T-helper 22 cell (primary cell): ENCODE measurements at places on chromosomes 5 and 9.

DNA sequence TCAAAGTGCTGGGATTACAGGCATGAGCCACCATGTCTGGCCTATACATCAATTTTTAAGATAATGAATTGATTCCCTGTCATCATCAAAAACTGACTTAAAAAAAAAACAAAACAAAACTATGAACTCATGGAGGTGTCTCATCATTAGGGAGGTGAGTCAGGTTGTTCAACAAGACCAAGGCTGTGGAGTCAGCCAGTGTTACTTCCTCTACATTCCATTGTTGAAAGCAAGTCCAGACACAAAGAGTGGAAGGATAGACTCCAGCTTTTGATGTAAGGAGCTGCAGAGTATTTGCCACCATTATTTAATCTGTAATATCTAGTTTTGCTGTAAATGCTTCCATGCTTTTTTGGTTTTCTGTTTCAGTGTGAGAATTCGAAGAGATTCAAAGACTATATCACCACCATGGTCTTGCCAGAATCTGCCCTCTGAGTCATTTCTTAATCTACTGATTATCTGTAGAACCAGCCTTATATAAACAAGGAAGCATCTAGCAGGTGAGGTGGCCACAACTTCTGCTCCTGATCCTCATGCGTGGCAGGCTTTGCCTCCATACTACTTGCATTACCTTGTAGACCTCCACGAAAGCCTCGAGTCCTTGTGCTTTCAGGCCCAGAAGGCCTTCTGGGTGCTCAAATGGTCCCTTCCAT, 156.1 kb downstream of the FGF1 start:
- no peak for DNase-seq

DNA sequence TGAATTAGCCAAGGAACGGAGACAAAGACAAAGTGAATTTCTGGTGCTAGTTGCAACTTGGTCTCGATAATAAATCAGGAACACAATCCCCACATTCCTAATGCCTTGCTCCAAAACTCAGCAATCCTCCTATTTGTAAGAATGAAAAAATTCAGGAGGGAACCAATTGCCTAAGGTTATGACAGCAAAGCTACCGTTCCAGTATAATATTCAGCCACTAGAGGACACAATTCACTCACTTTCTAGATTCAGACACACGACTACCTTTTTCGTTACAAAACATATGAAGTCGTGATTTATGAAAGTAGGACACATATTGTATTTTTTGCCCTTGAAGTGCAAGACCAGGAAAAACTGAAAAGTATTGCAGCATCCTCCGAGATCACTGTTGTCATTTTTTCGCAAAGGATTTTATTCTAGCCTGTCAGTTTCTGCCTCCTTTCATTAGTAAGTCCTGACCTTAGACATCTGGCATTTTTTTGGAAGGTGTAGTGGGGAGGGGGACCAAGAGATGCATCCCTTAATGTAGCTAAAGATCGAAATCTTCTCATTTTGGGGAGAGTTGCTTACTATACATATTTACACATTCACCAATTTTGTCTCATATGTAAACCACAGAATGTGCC, 133.1 kb downstream of the DOCK8 start:
- no peak for DNase-seq

DNA sequence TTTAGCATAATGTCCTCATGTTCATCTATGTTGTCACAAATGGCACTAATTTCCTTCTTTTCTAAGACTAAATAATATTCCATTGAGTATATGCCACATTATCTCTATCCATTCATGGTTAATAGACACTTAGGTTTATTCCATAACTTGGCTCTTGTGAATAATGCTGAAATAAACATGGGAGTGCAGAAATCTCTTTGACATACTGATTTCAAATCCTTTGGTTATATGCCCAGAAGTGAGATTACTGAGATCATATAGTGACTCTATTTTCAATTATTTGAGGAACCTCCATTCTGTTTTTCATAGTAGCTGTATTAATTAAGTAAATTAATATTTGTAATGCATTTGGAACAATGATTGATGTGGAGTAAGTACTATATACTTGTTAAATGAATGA, 13.0 kb downstream of the SMIM3 start:
- no peak for DNase-seq

- no peak for DNase-seq
Measured at GRCh38 chr5:60978968-60979367, 34.0 kb downstream of the NDUFAF2 start.

DNA sequence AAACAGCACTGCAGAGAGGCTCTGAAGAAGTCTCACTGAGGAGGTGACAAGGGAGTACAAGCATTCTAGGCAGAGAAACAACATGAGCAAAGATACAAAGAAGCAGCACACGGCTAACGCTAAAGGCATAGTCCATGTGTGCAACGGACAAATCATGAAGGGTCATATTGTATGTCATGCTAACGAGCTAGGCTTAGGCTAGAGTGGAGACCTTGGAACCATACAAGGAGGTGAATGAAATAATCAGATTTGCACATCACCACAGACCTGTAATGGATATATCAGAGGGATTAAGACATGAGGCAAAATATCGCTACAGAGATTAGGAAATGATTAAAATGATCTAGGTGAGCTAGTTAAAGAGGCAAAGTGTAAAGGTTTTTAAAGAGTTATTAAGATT, 145.6 kb downstream of the NFIB start:
- DNase-seq, result no peak

GRCh38 chr9:20509466-20509865, 112.8 kb downstream of the MLLT3 start:
- DNase-seq, result no peak

- no peak for DNase-seq
Measured at GRCh38 chr9:135574943-135575342, 13.4 kb downstream of the PAEP start.

- DNase-seq, result no peak
Measured at GRCh38 chr9:81902626-81903025, 25.6 kb upstream of the SPATA31D4 start.

- DNase-seq, result no peak
Measured at GRCh38 chr5:176570044-176570443, 20.9 kb downstream of the CDHR2 start.

DNA sequence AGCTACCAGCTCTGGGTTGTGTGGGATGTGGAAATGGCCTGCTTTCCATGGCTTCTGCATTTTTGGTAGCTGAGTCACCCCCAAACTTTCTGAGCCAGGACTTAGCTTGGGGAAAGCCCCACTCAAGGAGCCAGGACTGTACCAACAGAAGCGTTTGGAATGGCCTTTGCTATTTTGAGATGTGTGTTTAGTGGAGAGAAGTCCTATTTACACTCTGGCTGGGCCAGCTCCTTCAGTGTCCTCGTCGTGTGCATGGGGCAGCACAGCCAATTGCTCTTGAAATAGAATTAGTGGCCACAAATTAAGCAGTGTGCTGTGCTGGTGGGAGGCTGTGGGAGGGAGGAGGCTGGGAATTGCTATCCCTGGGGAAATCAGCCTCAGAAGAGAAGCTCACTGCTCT, 51.6 kb downstream of the ENTREP1 start:
- no peak for DNase-seq

- no peak for DNase-seq
Measured at GRCh38 chr5:174402222-174402812, 322.1 kb upstream of the MSX2 start.

DNA sequence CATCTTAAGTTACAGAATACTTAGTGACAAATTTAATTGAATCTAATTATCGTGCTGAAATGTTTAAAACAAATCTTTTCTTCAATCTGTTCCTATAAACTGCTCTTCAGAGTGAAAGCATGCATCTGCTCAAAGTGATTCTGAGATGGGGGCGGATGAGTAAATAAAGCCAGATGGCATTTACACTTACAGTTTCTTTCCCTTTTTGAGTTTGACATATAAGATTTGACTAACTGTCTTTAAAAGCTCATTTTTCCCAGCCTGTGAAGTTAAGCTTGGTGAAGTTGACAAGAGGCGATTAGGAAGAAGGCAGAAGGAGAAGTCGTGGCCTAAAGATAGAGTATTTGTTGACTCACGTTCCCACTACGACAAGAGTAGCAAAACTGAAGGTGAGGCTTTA, 137.4 kb downstream of the LPAR1 start:
- no peak for DNase-seq

DNA sequence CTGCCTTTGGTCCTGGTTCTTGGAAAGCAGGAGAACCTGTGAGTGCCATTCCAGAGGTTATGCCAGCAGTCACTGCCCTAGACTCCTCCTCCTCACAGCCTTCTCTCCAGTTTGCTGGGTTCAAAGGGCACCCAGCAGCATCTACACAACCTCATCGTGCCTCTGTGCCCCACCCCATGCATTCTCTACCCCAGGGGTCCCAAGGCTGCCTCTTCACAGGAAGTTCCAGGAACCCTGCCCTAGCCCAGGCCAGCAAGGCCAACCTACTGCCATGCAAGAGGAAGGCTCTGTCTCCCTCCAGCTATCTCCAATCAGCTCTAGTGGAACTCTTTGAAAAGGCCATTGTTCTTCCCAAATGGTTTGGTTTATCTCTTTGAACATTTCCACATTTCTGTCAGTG, 21.2 kb downstream of the ENC1 start:
- no peak for DNase-seq

DNA sequence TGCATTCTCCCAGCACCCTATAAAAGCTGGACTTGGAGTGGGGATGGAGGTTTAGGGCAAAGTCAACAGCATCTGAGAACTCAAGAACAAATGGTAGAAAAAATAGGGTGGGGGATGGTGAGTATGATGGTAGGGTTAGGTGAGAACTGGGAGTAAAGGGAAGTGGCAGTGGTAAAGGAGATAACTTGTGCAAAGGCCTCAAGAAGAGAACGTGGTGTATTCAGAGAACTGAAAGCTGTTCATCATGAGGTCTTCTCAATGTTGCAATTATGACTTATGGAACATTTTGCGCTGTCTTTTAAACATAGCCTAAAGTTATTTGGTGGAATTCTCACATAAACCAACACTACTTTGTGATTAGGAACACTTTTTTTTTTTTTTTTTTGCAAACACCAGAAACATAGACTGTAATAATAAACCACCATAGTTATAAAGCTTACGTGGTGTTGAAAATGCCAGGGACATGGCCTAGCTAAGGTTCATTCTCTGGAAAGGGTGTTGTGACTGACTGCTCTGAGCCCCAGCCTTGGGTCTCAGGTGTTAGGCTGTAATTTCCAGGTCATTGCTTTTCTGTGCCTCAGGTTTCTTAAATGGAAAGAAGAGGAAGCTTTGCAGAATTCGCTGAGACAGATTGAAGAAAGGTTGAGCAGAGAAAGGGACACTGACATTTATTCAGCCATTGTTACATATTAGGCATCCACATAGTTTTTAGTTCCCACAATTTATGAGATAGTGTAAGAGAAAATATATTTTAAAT, 19.2 kb upstream of the TXNDC8 start:
- no peak for DNase-seq

GRCh38 chr9:29697011-29697410, 2123.7 kb upstream of the C9orf72 start:
- DNase-seq, result no peak

DNA sequence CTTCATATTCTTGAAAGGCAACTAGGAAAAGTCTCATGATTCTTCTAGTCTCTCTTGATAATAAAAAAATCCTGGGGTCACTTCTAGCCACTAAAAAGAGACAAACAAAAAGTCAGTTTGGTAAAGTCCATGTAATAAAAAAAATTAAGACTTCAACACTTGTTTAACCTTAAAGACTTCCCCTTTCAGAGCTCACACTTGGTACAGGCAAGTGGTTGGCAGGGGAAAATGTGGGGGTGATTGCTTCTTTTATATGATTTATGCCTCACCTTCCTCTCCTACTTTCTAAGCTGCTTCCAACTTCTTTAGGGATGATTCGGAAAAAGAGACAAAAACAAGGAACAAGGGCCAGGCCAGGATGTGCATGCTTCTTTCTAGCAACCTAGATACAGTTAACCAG, 5.1 kb upstream of the ERCC6L2 start:
- DNase-seq, result no peak

DNA sequence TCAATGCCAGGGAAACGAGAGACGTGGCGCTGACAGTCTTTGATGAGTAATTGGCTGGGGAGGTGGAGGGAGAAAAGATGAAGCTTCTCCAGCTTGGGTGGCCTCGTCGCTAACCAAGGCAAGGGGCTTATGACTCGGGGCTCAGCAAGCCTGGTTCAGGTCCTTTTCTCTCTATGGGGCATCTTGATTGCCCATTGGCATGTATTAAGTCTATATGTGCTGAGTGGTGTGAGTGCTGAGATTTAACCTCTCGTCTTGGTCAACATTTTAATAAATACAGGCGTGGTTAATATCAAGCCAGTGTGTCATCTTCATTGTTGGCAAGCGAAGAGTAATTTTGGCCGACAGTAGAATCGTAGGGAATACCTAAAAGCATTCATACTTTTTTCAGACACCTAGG, 85.9 kb downstream of the RAI14 start:
- no peak for DNase-seq

- DNase-seq, result no peak
Measured at GRCh38 chr5:51201024-51201423, 182.2 kb upstream of the ISL1 start.

GRCh38 chr5:6492934-6493333, 44.3 kb downstream of the UBE2QL1 start:
- no peak for DNase-seq

- DNase-seq, result no peak
Measured at GRCh38 chr5:148928141-148928540, 101.7 kb downstream of the ADRB2 start.

- DNase-seq, result no peak
Measured at GRCh38 chr5:20974426-20974825, 986.4 kb upstream of the CDH18 start.

DNA sequence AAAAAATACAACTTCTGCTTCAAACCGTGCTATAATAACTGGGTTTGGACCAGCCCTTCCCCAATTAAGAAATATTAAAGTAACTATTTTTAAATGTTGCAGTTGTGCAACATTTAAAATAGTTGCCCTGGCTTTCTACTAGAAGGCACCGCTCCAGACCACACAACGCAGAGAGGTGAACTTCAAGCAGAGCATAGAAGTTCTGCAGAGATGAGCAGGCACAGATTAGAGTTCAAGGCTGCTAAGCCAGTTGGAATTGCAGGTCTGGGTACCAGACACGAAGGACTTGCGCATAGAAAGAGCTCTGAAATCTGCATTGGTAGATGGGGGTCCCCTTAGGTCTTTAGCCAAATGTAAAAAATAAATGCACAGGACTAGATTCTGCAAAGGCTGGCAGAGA, 58.7 kb upstream of the GALNT10 start:
- DNase-seq, result no peak

DNA sequence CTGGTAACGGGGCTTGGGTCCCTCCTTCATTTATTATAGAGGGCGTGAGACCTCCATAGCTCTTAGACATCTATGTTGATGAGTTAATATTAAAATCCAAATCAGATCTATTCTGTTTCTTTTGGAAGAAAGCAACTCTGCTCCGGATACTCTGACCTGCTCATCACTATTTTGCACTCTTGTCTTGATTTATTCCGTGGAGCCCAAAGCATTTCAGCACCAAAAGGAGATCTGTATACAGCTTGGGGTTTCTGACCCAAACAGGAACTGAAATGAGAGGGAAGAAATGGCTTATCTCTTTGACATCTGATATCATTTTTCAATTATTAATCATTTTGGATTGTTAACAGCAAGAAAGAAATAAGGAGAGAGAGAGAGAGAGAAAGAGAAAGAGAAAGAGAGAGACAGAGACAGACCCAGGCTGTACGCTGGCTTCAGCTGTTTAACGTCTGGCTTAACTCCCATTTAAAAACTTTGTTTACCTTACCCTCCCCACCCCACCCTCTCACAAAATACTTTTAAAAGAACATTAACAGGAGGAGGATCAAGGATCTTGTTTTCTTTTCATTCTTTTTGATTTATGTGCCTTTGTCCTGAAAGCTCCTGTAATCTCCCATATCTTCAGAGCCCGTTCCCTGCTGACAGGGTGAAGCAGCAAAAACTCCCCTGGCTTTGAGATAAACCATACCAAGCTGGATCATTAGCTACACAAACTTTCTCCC, 231.4 kb upstream of the TUT7 start:
- DNase-seq, result no peak
